Skin of body (tissue), 3 donors: ENCODE measurements at places on chromosomes 2 and 18. TPM values are rescaled to one million over a fixed set of nuclear protein-coding genes. Genes with fewer than 3 reads are reported as not detected.
A peak's percentile ranks its signal among the peaks of the same experiment; 100 is the strongest.

DNA sequence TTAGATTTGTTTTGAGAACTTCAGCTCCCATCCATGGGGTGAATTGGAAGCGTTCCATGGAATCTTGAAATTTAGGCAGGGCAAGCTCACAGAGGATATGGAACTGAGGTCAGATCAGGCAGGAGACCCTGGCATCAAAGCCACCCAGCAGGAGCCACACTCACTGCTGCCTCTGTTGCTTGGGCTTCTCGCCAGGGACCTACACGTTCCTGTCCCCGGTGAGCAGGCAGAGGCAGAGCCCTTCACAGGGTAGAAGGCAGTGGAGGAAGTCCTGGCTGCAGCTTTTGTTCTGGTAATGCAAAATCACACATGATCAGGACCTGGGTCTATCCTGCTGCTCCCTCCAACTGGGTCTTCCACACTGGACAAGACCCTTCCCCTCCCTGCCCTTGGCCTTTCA lies 42.1 kb downstream of the CAPN13 start:
- DNase-seq: no peak

DNA sequence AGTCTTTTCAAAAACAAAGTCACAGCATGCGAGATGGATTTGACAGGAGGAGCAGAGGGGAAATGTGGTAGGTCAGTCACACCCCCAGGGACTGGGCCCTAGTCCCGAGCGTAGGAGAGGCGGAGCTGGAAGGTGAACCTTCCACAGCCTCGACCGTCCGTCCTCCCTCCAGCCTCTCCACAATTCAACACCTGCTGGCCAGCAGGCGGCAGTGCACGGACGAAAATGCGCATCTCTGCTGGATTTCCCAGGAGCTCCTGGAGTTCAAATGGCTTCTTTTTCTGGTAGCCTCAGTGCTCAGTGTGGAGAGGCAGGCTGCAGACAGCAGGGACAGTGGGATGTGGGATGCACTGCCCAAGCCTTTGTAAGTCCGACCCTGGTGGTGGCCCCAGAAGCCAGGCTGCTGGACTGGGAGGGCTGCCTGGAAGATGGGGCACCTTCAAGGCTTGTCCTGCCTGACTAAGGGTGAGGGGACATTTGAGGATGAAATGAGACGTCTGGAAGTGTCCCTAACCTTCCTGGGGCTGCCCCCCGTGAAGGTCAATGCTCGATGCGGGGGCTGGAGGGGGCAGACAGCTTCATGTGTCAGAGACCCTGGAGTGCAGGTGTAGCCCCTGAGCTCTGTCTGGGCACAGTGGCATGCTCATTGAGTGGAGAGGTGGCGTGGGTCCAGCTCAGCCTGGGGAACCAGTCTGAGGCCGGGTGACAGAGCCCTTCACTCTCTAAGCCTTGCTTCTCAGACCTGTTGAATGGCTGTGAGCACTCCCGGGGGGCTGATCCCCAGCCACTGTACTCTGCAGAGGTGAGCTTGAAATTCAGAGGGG lies 189.5 kb downstream of the TFCP2L1 start:
- peak; percentile 17 for DNase-seq

LYG2 gene
- total RNA-seq: 16.5 TPM

STPG4 gene
- not detected for total RNA-seq
